ENCODE measurements at places on chromosomes 4 and X.

GRCh38 chr4:176266026-176266425 is 3.0 kb downstream of the ASB5 start:
- no peak for DNase-seq

- DNase-seq = no peak
These were observed 363.8 kb upstream of the FTHL17 start for GRCh38 chrX:31435592-31435991.

DNA sequence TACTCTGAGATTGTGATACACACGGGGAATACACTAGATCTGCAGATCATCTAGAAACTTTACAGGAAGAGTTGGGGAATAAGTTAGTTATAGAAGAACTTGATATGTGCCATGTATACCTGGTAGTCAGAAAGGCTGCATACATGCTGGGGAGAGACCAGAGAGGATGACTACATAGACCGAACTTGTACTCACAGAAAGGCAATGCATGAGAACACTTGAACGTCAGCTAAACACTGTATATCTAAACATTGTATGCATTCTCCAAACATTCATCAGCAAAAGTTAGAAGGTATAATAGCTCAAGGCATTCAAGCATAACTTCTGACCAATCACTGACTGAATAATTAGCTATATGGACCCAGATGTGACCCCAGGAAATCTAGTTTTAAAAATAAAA is 78.0 kb upstream of the PDHA2 start:
- DNase-seq = no peak

DNA sequence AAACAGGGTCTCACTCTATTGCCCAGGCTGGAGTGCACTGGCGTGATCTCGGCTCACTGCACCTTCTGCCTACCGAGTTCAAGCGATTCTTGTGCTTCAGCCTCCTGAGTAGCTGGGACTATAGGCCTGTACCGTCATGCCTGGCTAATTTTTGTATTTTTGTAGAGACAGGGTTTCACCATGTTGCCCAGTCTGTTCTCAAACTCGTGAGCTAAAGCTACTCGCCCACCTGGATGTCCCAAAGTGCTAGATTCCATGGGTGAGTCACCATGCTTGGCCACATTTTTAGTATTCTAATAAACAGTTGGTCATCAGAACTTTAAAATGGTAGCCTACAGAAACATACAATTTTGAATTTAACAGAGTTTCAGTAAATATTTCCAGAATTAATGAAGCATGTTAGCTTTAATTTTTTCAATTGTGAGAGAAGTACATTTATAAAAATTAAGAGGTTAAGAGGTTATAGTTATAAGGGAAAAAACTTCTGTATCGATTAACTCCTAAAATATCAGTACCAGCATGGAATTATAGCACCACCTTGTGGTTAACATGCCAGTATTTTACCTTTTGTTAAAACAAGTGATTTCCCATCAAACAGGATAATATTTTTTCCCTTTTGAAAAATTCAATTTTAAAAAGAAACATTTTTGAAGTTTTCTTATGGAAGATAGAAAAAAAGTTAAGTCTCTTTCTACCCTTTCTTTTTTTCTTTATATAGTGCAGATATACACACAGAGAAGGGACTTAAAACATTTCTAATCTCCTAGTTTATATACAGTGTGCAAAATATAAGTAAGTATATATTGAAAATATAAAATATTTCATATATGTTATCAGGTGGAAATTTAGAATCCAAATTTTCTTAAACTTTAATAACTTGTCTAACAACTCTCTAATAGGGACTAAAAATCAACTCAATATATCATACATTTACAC is 35.4 kb downstream of the CEP44 start:
- no peak for DNase-seq

GRCh38 chrX:44705817-44706551 is 137.8 kb upstream of the DUSP21 start:
- no peak for DNase-seq

- DNase-seq = no peak
These were observed 170.9 kb upstream of the CASK start for GRCh38 chrX:42094218-42094617.

DNA sequence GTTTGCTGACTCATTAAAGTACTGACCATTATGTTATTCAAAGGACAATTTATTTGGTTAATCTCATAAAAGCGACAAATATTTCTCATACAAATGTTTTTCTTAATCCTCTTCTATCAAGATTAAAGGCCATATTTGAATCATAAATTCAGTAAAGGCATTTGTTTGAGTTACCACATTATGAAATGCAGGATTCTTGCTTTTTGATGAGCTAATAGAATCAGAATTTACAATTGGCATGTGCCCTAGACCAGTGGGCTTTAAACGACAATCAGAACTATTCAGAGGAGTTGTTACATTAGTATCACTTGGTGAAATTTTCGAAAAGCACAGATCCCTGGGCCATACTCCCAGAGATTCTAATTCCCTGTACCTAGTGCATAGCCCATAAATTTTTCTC is 55.3 kb downstream of the KLHL4 start:
- DNase-seq = no peak

GRCh38 chr4:152640058-152640921 is 39.5 kb downstream of the TMEM154 start:
- DNase-seq = no peak

- no peak for DNase-seq
These were observed 123.2 kb upstream of the IGFBP7 start for GRCh38 chr4:57233386-57233785.

DNA sequence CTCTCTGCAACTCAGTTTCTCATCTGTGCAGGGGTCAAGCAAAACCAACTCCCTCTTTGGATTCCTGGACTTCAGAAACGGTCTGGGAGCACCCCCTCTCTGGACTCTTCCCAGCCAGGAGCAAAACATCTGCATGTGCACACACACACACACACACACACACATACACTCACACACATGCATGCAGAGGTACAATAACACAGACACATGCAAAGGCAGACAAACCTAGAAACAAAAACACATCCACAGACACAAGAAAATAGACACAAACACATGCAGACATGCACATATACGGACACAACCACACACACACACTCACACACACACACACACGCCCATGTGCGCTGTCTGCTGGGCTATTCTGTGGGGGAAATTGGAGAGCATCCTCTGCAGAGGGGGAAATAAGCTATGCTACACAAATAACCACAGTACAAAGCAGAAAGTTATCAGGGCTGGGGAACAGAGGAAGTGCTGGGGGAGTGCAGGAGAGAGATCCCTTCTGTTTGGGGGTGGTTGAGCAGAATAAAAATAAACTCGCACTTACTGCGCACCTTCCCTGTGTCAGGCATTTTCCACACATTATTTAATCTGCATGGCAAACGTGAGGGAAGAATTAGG is 19.9 kb downstream of the IQSEC2 start:
- DNase-seq = no peak

GRCh38 chr4:147964266-147964880 is 232.5 kb downstream of the ARHGAP10 start:
- DNase-seq = no peak

DNA sequence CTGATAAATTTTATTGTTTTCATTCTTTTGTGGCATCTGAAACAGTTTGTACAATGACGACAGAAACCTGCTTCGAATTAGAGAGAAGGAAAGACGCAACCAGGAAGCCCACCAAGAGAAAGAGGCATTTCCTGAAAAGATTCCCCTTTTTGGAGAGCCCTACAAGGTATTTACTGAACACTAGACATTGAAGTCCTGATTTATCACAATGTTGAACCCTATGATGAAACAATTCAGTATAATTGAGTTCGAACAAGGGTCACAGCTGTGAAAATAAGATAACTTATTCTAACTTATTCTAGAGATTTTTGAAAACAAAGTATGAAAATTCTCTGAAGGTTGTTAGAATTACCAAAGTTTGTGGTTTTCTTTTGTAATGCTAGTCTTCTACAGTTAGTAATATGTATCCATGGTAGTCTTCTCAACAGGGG is 111.3 kb downstream of the AFF1 start:
- no peak for DNase-seq

- no peak for DNase-seq
These were observed 80.3 kb upstream of the HHIP start for GRCh38 chr4:144565527-144566195.

GRCh38 chr4:1237981-1238675 is 10.8 kb downstream of the CTBP1 start:
- DNase-seq = peak; percentile 16

DNA sequence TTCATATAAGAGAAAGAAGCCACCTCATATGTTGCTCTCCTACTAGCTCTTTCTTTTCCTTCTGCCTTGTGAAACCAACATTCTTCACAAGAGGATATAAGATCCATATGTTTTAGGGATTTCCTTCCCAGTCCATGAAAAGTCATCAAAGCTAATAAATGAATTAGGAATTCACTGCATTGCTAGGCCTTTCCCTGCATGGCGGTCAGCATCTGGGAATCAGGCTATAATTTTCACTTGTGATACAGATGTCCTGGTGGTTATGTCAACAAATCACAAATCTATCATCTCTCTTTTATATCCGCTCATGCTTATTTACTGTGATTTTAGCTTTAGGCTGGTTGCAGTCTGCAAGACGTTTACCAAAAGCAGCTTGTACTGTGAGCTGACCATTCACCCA is 510.0 kb downstream of the NLGN4X start:
- DNase-seq = no peak

Data from CD4-positive, alpha-beta T cell treated with Interleukin-15 for 1 hour (primary cell).